Hematopoietic multipotent progenitor cell treated with erythropoietin and hydrocortisone succinate and interleukin-3 and kit ligand, for 4 days (in vitro differentiated cells): ENCODE measurements at places on chromosomes 16 and 17.

- peak; percentile 91 for DNase-seq
Observed at GRCh38 chr16:8632675-8633182, 11.2 kb downstream of the METTL22 start.

GRCh38 chr17:6894206-6894528 is 62.6 kb upstream of the TEKT1 start:
- peak; percentile 59 for DNase-seq

- no peak for DNase-seq
Observed at GRCh38 chr16:87190288-87191230, 126.6 kb downstream of the C16orf95 start.

DNA sequence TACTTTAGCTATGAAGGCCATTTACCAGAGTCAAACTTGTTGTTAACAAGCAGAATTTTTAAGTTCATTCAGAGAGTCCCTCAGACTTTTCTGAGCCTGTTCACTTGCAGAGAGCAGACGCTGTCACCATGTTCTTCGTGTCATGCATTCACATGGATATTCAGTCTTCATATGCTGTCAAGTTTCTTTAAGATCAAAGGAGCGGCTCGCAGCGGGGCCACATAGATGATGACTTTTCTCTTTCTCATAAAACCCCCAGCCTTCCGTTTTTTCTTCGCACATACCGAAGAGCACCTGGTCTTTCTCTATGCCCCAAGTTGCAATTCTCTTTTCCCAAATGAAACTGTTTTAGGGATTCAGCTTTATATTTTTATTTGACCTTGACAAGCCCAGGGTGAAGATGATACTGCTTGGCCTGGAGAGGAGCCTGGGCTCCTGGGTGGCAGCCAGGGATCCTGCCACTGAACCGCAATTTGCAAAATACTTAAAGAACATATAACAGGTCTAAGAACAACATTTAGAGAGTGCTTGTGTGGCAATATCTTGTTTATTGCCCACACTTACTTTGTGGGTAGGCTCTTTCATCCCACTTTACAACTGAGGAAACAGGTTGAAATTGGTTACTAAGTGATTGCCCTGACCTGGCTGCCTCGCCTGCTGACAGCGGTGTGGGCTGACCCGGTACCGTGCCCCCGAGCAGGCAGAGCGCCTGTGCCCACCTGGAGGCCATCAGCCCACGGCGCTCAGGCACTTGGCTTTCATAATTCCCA is 22.9 kb downstream of the SEC14L1 start:
- DNase-seq: no peak

GRCh38 chr17:82213251-82214011 is 789 bp upstream of the CCDC57 start:
- DNase-seq: peak; percentile 36

- DNase-seq: no peak
Observed at GRCh38 chr17:8096541-8096940, 9.0 kb upstream of the ALOX12B start.

DNA sequence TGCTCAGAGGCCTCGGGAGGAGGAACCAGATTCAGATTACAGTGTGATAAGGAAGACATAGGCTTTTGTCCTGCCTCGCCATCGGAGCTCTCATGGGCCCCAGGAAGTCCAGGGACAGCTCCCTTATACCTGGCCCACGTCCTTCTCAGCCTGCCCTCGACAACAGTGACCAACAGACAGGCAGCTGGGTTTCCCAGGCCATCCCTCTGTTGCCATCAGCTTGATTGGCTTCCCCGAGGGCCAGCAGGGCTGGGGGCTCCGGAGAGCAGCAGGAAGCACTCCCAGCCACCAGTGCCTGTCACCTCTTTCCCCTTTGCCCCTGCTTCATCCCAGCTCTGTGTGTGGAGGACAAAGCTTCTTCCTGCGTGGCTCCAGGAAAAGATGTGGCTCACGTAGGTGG is 17.6 kb downstream of the CD300A start:
- no peak for DNase-seq

DNA sequence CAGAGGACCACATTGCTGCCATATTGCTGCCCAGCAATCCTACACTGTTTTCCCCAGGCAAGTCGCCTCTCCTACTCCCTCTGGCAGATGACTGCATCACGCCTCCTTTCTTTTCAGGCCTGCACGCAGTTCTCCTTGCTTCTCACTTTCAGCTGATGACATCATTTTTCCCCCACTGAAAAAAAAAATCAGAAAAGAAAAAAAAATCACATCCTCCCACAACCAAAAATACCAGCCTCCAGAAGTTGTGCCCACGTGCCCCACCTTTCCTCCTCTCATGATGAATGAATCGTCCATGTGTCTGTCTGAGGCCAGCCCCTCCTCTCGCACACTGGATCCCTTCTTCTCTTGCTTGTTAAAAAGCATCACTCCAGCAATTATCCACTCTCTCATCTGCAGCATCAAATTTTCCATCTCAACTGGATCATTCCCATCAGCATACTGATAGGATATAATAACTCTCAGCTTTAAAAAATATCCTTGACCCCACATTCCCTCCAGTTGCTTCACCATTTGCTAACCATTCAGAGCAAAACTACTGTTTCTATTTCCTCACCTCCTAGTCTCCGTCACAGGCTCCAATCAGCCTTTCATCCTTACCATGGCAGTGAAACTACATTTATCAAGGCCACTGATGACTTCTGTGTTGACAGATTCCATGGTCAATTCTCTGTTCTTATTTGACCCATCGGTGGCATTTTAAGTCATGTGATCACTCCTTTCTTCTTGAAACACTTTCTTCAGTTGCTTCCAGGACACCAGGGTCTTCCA is 30.1 kb upstream of the DYNLL2 start:
- no peak for DNase-seq

DNA sequence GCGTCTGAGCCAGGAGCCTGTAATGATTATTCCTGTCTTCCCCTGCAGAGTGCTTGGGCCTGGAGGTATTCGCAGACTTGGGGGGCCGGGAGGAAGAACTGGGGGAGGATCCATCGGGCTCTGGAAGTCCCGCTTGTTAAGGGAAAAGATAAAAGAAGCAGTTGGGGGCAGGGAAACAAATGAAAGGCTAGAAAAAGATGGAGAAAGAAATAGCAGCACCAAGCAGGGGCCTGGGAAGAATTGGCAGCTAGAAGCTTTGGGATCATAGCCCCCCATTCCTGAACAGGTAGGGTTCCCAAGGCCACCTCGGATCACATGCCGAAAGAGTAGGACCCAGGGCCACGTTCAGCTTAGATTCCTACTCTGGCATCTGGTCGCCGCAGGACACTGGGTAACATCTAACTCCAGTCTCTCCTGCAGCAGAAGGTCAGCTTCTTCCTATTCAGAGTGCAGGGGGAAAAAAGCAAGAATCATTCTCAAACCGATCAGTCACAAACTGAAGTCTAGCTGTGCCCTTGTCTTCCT is 23.6 kb downstream of the ADAM11 start:
- DNase-seq: no peak

DNA sequence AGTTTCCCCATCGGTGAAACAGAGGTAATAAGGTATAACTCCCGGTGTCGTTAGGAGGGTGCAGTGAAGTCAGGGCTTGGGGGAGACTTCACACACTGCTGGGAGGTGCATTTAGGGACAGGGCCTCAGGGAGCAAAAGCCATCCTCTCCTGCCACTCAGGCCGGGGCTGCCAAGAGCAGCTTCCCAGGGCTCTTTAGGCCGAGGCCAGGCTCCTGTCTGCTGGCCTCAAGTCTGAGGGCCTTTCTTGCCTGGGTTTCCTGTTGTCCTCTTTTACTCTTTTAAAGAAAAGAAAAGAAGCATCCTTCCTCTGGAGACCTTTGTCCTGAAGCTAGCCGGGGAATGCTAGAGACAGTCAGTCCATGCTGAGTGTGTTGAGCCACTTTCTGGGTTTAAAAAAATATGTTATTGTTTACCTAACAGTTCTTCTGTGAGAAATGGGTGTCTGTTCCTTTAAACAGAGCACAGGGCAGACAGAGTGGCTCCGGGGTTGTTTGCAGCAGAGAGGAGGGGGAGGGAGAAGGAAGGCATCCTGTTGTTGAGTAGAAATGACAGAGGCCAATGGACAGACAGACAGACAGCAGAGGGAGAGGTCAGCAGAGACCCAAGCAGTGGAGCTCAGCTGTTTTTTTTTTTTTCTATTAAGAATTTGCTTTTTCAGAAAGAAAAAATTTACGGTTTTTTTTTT is 79.1 kb downstream of the C17orf67 start:
- peak; percentile 51 for DNase-seq

- DNase-seq: no peak
Observed at GRCh38 chr17:38911081-38911730, 14.2 kb upstream of the LASP1NB start.

- DNase-seq: no peak
Observed at GRCh38 chr16:8937803-8938202, 25.9 kb downstream of the USP7 start.

DNA sequence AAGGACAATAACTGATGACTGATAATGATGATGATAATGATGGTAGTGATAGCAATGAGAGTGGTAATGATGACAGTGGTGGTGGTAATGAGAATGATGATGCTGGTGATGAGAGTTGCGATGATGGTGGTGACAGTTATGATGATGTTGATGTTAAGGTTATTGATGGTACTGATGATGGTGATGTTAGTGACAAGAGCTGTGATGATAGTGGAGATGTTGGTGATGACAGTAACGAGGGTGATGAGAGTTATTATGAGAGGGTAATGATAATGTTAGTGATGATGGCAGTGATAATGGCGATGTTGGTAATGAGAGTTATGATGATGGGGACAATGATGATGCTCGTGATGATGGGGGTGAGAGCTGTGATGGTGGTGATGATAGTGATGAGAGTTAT is 13.2 kb upstream of the TMEM132E start:
- no peak for DNase-seq

GRCh38 chr17:65453204-65453931 is 108.1 kb downstream of the AXIN2 start:
- no peak for DNase-seq

DNA sequence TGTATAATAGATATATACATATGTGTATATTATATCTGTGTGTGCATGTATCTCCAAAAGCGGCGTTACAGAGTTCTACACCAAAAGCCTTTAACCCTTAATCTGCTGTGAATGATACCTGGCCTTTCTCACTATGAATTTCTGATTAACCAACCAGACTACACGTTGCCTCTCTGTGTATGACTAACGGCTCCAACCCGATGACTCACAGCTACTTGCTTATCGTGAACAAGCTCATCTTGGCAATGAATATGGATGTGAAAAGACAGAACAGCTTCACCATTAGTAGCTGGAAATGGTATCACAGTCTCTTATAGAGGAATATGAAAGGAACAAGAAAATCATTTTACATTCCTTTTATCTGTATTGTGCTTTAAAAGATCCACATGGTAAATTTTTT is 23.8 kb upstream of the ARHGAP44 start:
- DNase-seq: no peak

GRCh38 chr17:82003411-82004381 is 19.0 kb downstream of the CENPX start:
- no peak for DNase-seq

- DNase-seq: no peak
Observed at GRCh38 chr17:43471585-43472160, 12.1 kb upstream of the DHX8 start.

GRCh38 chr16:1101133-1101532 is 5.1 kb upstream of the C1QTNF8 start:
- DNase-seq: no peak

DNA sequence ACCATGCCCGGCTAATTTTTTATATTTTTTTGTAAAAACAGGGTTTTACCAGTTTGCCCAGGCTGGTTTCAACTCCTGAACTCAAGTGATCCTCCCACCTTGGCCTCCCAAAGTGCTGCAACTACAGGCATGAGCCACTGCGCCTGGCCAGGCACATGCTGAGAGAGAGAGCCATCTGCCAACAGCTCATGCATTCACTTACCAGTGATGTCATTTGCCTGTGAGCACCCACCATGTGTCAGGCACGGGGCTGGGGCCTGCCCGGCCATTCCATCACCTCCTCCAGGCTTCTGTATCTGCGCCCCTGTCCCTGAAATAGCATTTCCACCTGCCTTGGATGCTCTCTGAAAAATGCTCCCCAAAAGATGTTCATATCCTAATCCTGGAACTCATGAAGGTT is 43.6 kb upstream of the PEMT start:
- DNase-seq: no peak
